Activated effector memory CD4-positive, alpha-beta T cell treated with anti-CD3 and anti-CD28 coated beads, Interleukin-2, amount 50 U/mL, for 16 hours (primary cell): ENCODE measurements at places on chromosomes 6 and 20.

GRCh38 chr20:21228511-21228910 is 74.6 kb upstream of the XRN2 start:
- DNase-seq = no peak

DNA sequence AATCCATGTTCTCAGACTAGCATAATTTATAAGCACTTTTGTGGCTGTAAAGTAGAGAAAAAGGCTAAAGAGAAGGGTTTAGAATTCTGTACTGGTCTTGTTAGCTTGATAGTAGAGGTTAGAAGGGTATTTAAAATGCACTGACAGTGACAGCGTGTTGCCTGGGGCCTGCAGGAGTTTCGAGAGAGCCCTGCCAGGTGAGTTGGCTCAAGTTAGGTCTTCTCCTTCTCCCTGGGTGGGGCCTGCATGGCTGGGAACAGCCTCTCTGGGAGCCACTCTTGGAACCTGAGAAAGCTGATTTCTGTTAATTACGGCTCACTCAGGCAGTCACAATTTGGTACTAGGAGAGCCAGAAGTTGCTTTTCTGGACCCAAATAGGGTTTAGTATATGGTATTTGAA is 103.7 kb downstream of the ARID1B start:
- no peak for DNase-seq

DNA sequence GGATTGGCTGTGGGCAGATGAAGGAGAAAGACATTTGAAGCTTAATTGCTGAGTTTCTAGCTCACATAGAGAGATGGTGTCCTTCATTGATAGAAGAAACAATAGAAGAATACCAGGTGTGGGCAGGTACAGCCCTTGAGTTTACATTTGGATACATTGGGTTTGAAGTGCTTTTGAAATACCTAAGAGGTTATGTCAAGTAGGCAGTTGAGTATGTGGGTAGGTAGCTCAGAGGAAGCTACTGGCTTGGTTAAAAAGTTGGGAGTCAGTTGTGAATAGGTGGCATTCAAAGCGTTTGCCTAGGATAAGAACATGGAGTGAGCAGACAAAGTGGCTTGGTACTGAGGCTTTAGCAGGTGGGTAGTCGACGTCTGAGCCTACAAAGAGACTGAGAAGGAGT is 25.0 kb downstream of the NDUFAF5 start:
- no peak for DNase-seq

- DNase-seq = no peak
Observed at GRCh38 chr6:72446430-72446829, 175.4 kb upstream of the KCNQ5 start.

- no peak for DNase-seq
Observed at GRCh38 chr6:25410102-25410501, 130.9 kb downstream of the CARMIL1 start.
